ENCODE measurements at places on chromosomes 12 and 14.
A peak's percentile ranks its signal among the peaks of the same experiment; 100 is the strongest.

GRCh38 chr12:119020406-119021360, 39.3 kb downstream of the SRRM4 start:
- DNase-seq = peak; percentile 30

DNA sequence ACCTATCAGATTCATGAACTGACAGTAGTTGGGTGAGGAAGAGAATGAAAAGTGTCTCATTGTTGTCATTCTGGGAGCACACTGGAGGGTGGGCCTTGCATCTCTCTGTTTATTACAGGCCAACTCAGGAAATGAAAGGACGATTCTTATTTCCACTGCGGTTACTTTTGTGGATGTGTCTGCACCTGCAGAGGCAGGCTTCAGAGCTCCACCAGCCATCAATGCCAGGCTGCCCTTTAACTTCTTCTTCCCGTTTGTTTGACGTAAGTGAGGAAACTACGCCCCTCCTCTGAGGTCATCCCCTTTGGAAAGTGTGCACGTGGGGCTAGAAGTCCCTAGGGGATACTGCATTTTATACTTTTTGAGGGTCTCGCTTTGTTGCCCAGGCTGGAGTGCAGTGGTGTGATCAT, 33.7 kb downstream of the TCTN1 start:
- no peak for DNase-seq

- DNase-seq = no peak
Observed at GRCh38 chr12:50187084-50187900, 20.1 kb upstream of the CERS5 start.

DNA sequence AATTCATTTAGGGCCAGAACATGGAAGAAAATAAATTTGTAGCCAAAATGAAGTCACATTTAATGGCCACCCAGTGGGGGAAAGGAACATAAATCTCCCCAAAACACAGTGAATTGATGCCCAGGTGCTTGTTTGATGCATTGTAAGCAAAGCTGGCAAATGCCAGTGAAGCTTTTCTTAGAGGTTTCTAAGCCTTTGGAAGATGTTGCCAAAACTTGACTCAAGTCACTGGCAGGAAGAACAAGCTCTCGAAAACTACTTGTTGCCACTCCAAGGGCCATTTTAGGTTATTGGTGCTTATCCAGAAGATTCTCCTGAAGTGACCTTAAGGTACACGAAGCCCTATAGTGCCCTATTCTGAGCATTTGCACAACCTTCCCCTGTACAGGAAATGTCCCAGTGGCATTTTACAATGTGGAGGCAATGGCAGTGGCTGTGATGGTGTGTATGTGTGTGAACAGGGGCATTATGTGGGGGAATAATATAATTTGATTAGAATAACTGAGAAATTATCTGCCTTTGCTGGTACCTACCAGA, 89.5 kb upstream of the NOVA1 start:
- DNase-seq = no peak

DNA sequence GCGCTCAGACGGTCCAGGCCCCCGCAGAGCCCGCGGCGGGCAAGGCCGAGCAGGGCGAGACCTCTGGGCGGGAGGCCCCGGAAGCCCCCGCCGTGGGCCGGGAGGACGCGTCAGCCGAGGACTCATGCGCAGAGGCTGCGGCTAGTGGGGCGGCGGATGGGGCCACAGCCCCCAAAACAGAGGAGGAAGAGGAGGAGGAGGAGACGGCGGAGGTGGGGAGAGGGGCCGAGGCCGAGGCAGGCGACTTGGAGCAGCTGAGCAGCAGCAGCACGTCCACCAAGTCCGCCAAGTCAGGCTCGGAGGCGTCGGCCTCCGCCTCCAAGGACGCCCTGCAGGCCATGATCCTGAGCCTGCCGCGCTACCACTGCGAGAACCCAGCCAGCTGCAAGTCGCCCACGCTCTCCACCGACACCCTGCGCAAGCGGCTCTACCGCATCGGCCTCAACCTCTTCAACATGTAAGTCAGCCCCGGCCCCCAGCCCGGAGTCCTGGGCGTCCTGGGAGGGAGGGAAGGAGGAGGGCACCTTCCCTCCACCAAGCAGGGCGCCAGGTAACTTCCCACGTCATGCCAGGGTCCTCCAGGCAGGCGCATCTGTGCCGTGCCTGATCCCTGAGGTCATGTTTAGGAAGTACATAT, 72.4 kb downstream of the IQSEC3 start:
- peak; percentile 72 for DNase-seq

Measured in left forelimb (tissue), 1 donor.